ENCODE measurements at places on chromosomes 1 and 21.
A peak's percentile ranks its signal among the peaks of the same experiment; 100 is the strongest.

DNA sequence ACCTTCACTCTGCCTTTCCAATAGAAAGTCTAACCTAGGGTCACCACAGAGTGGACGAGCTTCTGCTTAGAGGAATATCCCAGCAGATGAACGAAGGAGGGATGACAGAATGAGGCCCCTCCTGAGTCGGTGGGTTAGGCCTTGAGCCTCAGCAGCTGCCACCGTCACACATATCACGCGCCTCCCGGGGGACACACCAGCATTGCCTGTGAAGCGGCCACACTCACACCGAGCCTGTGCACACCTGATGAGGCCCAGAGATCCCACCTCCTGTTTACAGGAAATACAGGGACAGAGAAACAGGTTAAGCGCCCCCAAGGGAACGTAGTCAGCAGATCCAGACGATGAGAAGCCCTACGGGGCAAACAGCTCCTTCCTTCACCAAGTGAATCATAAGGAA, 25.1 kb upstream of the LRRC47 start:
- DNase-seq: no peak

DNA sequence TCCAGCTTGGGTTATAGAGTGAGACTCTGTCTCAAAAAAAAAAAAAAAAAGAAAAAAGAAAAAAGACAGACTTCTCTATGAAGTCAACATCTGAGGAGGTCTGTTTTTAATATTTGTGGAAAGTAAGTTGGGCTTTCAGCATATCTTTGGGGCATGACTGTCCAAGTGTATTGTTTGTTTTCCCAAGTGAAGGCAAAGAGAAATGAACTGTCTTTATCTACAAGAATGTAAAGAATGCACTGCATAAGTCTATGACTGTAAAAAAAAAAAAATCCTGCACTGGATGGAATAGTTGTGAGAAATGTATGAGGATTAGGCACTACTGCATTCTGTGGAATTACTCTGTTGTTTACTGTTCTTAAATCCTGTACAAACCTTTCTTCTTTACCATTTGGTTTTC, 45.6 kb upstream of the TMEM61 start:
- DNase-seq: no peak

DNA sequence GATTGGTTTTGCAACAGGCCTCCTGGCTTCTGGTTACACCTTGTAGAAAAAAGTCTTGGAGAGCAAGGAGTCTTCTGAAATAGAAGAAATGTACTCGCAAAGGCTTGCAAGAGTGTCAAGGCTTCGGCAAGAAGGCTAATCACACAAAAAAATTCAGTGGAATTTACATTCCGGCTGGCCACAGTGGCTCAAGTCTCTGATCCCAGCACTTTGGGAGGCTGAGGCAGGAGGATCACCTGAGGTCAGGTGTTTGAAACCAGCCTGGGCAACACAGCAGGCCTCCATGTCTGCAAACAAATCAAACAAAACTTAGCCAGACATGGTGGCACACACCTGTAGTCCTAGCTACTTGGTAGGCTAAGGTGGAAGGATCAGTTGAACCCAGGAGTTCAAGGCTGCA, 7.7 kb upstream of the DOP1B start:
- no peak for DNase-seq

GRCh38 chr1:210241121-210241520, 8.5 kb downstream of the SERTAD4 start:
- no peak for DNase-seq

GRCh38 chr1:27388337-27389005, 4.0 kb upstream of the GPR3 start:
- DNase-seq: peak; percentile 79

GRCh38 chr1:201186192-201186591, 4.4 kb upstream of the IGFN1 start:
- DNase-seq: no peak

DNA sequence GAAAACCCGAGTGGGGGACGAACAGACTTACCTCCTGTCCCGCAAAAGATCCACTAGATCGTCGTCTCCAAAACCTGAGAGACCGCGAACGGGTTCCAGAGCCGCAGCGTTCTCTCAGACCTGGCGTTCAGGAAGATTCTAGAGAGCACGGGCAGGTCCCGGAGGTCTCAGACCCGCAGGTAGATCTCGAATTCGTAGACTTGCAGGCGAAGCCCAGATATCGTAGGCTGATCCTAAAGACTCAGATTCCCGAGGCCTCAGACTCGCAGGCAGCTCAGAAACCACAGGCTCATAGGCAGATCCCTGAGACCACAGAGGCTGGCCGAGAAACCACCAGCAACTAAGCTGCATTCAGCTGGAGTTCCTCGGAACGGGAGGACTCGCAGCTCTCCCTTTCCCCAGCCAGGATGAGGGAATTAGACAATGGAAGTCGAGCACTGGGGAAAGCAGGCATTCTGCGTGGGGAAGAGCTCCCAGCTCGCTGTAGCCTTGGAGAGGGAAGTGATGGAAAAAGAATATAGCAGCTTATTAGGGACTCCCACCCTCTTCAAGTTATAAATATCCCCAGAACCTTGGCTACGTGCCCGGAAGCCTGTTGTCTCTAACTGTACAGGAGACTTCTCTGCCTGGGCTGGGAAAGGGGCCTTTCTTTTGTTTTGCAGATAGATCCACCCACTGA, at the start of gene ZNF436:
ZNF436 (minus strand) TSS at position 502 of the 679 bp plus-strand sequence. CDS start 1,831 bp downstream, outside the sequence.
- DNase-seq: peak; percentile 25

- DNase-seq: no peak
Measured at GRCh38 chr1:209616366-209617046, 33.0 kb downstream of the CAMK1G start.

GRCh38 chr1:17875882-17876280, 120.7 kb downstream of the ACTL8 start:
- DNase-seq: no peak

DNA sequence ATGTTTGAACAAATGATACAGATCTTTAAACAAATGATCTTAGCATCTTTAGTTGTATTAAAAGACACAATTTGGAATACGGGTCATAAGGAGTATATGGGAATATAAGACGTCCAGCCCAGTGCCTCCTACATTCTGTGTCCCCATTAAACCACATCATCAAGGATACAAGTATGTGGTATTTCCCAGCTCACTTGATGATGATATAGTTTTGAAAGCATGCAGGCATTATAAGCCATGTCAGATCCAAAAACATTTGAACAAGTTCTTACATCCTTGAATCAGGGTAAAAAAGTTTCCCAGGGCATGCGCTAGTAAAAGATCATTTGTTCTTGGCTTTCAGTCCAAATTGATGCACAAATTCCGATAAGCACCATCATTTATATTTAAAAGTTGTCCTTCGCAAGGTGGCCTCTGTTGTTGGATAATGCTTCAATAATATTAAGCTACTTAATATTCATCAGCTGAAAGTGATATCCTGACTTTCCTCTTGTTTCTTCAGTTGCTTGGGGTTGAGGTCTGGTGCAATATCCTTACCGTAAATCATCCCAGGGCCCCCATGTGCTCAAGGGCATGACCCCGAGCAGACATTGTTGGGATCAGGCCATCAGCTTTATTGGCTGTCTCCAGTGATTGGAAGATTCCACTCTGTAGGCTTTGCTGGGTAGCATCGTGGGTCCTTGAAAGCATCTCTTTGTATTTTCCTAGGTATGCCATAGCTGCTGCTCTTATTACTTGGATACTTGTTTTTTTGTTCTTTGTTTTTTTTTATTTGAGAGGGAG, 61.8 kb downstream of the CENPF start:
- no peak for DNase-seq

DNA sequence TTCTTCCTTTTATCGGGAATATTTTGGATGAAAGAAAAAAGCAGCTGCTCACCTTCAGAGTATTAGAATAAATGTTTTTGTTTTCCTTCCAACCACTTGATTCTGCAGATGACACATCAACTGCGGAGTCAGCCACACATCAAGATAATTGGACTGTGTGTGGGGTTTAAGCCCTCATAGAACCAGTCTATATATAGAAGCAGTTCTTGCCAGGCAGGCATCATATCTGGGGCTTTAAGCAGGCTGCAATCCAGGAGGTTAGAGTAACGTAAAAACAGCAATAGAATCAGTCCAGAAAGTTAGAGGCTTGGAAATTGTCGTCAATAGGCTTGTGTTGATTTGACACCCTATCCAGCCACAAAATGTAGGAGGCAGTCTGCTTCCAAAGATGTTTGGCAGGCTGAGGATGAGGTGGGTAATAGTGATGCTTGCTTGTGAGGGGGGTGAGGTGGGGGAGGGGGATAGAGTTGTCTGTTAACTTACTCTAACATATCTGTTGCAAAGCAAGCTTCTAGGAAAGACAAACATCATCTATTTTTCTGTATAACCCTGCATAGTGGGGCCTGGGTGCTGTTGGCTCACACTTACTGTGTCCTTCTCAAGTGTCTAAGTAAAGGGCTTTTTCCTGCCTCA, 64.8 kb downstream of the PEX14 start:
- no peak for DNase-seq

DNA sequence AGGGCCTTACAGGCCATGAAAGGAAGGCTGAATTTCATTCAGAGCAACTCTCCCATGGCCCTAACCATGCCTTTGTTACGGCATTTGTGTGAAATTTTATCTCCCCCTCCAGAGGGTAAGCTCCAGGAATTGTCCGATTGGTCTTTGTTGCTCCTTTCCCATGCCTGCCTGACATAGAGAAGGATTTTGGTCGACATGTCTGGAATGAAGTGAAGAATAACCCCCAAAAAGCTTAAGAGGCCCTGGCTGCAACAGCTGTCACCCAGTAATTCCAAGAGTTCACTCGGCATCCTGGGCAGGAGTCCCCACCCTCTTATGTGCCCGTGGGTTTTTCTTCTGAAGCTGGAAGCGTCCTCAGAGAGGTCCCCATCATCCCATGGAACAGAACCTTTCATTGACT, 20.6 kb downstream of the CDA start:
- no peak for DNase-seq
